Stimulated activated CD8-positive, alpha-beta memory T cell treated with anti-CD3 and anti-CD28 coated beads, Interleukin-12 subunit alpha, Interleukin-12 subunit beta, amount 100 ng/mL, for 1 hour (primary cell): ENCODE measurements at places on chromosomes 1 and 21.

DNA sequence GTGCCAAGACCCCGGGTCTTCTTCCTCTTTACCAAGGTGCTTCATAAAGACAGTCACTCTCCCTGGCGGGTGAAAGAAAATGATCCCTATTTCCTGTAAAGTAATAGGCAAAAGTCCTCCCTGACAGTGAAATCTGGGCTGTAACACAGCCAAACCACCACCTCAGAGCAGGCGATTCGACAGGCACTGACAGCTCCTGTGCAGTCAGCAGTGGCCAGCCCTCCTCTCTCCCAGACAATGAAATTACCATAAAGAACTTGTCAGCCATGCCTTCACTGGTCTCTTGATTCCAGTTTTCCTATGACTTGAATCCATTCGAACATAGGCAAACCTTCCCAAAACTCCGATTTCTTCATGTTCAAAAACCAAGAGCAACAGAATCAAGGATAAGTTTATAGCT is 492.2 kb upstream of the DAB1 start:
- no peak for DNase-seq

DNA sequence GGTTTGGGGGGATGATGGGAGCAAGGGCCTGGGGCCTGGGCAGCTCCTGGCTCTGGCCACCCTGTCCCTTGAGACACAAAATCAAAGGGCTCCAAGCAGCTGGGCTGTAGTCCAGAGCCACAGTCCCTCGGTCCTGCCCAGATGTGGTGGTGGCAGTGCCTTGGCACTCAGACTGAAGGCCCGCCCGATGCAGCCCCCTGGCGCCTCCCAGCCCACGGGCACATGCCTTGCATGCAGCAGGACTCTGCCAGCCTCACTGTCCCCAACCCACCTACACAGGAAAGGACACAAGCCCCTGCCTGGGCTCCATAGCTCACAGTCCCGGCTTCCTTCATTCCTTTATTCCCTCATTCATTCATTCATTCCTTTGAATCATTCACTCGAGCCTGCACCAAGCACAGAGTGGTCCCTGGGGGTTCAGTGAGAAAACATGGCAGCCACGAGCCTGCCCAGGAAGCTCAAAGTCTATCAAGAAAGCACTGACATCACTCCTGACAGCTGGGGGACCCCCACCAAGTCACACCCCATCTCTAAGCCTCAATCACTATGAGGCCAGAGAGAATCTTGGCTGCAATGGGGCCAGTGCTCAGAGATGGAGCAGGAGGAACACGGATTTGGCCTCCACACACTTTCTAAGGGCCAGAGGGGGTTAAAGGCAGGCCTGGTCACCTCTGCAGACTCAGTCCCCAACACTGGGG is 5.8 kb downstream of the SDC3 start:
- DNase-seq = no peak

- DNase-seq = no peak
Measured at GRCh38 chr21:17699524-17700189, 87.0 kb upstream of the BTG3 start.

DNA sequence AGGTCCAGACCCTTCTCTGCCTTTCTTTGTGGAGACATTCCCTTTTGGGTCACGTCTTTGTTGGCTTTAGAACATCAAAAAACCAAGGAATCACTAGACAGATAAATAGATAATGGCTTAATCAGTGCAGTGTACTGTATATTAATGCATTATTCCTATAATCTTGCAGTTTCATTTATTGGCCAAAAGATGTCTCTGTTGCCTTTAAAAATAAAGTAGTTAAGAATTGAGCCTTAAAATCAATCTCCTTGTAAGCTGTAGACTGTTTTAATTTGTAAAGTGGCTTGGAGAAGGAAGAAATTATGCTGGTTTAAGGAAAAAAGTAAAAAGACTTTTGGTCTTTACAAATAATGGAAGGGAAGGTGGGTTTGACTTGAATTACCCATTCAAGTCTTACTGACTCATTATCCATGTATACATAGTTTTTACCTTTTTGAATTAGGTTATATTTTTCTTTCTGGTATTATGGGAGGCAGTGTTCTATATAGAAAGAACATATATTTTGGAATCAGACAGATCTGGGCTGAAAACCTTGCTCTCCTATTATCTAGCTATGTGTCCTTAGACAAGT is 84.6 kb downstream of the VPS13D start:
- no peak for DNase-seq

- no peak for DNase-seq
Measured at GRCh38 chr1:172201572-172201971, 218.9 kb upstream of the C1orf105 start.

- no peak for DNase-seq
Measured at GRCh38 chr1:44297695-44298400, 57.2 kb downstream of the ERI3 start.

DNA sequence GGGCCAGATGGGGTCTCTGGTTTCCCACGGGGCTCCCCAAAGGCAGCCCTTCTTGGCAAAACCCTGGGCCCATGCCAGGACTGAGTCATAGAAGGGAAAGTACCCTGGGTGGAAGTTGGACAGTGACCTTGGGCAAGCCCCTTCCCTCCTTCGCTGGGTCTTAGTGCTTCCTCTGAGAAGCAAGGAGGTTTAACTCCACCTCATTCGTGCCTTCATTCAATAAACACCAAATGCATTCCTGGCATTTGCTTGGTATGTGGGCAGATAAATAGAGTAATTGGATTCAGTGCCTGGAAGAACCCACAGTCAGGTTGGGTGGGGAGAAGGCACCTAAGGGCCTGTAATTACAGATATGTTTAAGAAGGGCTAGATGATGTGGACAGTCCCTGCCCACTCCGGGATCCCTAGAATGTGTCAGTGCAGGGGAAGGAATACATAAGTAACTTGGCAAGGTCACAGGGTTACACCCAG is 36.3 kb upstream of the CITED4 start:
- no peak for DNase-seq

DNA sequence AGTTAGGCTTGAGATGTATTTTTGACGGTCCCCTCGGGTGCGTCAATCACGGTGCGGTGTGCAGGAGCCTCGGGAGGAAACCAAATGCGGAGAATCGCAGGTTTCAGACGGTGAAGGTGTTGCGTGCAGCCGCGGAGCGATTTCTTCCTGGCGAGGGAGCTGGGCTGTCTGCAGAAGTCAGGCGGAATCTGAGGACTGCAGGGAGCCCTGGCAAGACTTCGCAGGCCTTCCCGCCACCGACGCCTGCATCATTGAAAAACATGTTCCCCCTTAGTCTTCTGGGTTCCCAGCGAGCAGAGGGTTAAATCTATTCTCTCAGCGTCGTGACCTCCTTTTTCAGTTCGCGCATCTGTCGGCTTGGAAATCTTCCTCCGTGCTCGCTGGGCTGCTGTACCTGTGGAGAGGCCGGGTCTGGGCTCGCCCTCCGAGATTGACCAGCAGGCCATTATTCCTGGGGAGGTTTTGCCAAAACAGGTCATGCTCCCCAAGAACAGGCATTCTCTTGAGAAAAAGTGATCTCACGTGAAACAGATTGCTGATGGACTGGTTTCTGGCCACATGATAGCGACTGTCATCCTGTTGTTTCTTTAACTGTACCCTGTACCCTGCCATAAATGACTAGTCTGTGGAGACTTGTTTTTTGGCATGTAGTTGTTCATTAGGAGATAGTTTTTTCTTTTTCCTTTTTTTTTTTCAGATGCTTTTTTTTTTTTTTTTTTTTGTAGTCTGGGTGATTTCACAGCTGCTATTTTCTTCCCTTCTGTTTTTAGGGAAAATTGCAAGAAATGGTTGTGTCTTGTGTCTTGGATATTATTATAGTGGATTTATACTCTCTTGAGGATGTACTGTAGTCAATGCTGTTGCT is 894 bp downstream of the EPB41 start:
- no peak for DNase-seq

DNA sequence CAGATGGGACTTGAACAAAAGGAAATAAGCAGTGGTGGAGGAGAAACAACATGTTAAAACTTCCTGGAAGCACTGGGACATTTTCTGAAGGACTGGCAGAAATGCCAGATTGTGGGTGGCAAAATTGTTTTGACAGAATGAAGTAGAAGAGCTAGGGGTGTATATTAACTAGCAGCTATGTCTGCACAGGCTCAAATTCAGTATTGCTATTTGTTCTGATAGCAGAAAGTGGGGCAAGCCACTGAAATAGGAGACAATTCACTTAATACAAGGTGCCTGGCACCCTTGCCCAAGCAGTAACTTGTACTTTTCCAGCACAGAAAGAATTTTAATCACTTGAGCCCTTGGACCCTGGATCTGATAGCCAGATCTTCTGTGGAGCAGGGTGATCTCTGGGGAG is 11.8 kb upstream of the PIGM start:
- DNase-seq = no peak

GRCh38 chr21:16797966-16798365 is 714.9 kb upstream of the CXADR start:
- no peak for DNase-seq

DNA sequence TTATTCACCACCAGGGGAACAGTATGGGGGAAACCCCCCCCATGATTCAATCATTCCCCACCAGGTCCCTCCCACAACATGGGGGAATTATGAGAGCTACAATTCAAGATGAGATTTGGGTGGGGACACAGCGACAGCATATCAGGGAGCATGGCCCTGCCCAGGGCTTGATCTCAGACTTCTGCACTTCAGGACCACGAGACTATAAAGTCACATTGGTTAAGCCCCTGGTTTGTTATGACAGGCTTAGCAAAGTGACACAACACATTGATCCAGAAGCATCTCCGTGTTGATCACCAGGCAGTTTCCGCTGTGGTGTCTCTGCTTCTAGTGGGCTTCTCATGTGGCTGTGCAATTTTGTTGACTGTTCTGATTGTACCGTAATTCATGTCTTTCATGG is 312.7 kb upstream of the C1orf174 start:
- no peak for DNase-seq

- no peak for DNase-seq
Measured at GRCh38 chr1:3186526-3186921, 117.5 kb downstream of the PRDM16 start.

DNA sequence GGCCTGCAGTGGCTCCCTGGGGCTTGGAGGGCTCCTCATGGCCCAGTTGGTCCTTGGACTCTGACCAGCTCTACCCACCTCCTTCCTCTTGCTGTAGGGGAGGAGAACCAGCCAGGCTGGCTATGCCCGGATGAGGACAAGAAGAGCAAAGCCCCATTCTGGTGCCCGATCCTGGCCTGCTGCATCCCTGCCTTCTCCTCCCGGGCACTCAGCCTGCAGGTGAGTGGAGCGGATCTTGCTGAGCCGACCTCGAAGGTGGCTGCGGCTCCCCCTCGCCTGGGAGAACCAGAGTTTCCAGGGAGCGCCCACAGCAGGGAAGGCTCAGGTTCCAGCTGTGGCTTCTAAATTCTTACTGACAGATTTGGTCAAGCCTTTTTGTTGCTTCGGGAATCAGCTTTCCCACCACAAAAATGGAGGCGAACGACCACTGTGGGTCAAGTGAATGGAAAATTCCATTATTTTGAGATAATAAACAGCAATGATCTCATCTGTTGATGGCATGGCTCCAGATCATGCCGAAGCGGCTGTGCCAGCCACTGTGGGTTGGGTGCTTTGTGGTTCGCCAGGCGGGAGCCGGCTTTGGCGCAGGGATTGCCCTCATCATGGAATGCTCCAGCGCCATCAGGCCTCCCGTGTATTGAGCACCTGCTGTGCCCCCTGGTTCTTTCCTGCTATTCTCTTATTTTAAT is 106.5 kb upstream of the ACTL8 start:
- DNase-seq = no peak

DNA sequence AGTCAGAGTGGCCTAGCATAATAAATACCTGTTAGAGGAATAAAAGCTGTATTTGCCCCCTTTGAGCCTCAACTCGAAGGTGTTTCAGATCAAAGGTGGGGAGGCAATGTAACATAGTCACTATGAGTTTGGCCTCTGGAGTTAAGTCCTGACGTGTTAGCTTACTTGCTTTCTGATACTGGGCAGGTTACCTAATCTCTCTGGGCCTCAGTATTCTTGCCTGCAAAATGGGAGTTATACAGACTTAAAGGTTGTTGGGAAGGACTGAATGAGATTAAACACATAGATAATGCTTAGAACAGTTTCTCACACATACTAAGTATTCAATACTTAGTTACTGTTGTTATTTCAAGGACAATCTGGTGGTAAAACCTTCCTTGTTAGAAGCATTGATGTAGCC is 15.5 kb downstream of the RNF220 start:
- DNase-seq = no peak

- no peak for DNase-seq
Measured at GRCh38 chr21:19712441-19712840, 1285.8 kb upstream of the NCAM2 start.

DNA sequence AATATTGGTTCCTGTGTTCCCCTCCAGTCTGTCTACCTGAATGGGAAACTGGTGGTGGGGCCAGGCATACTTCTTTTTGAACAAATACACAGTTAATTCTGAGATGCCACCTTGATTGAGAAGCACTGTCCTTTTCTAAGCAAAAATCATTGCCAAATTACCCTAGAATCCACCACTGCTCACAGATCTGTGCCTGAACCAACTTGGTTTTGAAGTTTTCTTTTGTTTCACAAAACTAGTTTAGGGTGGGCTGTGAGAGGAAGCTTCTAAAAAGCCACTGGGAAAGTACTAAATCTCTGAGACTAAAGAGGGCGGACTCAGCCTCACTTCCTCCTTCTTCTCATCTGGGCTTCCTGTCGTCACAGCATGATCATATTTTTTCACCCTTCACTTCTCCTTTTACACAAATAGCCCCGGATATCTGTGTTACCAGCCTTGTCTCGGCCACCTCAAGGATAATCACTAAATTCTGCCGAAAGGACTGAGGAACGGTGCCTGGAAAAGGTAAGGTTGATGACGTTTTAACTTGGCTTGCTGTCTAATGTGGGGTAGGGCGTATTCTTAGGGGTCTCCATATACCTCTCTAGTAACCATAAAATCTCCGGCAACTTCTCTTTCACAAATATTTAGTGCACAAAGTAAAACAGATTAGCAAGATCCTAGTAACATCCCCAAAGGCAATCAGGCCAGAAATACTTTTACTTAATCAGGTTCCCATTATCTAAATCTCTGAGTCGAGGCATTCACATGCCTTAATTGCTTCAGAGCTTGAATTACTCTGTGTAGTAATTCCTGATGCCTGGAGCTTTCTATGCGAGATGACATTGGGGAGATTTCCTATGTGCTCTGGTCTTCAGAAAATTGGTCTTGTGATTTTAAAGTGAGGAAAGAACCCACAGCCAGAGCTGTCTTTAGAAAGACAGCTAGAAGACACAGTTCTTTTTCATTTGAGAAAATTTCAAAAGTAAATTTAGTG is at the start of gene CD53:
Gene CD53 (plus strand): TSS at position 404 of the 976 bp plus-strand sequence. CDS start 18,261 bp downstream, outside the sequence.
- no peak for DNase-seq
